Stimulated activated CD4-positive, alpha-beta T cell treated with anti-CD3 and anti-CD28 coated beads, Interleukin-1b, Interleukin-23, amount 100 ng/mL, for 1 hour (primary cell): ENCODE measurements at places on chromosomes 11 and 22.

GRCh38 chr11:114447892-114448291, 8.6 kb downstream of the REXO2 start:
- no peak for DNase-seq

DNA sequence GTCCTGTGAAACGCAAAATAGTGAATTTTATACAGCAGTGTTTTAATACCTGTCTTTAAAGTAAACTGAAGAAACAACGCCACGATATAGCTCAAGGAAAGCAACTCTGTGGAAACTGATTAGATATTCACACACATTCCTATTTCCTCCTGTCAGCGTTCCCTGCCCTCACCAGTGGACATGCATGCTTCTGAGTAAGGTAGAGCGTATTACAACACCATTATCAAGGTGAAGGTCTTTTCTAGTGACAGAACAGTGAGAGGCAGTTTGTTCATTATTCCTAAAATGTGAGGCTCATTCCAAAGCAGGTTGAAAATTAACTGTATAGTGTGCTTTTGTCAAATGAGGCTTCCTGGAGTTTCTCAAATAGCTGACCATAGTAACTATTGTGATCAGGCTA, 153.1 kb downstream of the DDX10 start:
- DNase-seq = no peak

GRCh38 chr11:63404161-63404935, 34.8 kb downstream of the SLC22A9 start:
- DNase-seq = no peak

DNA sequence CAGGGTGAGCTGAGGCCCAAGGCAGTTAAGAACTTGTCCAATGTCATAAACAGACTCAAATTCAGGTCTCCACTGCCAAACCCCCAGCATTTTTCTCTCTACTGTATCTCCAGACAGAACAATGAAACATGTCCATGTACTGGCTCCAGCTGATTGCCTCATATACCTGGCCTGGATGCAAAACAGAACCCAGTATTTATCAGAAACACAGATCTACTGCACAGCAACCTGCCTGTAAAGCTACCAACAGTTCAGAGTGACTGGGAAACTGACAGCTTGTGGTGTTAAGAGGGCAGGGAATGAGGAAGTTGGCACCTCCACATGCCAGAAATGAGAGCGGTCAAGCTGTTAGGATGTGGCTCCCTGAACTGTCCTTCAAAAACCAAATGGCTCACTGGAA, 41.6 kb downstream of the C11orf71 start:
- DNase-seq = no peak
